ENCODE measurements at places on chromosomes 5 and 9. TPM values are rescaled to one million over a fixed set of nuclear protein-coding genes. Genes with fewer than 3 reads are reported as not detected.

PCDHGA7 gene
- total RNA-seq: not detected

SHOC1 gene
- total RNA-seq: not detected

SMIM33 gene
- 1.5 TPM for total RNA-seq

GPR151 gene
- total RNA-seq: not detected

KIF24 gene
- 5.6 TPM for total RNA-seq

FGFR4 gene
- 0.76 TPM for total RNA-seq

IRX1 gene
- total RNA-seq: not detected

LCNL1 gene
- not detected for total RNA-seq

MLANA gene
- total RNA-seq: not detected

EMB gene
- total RNA-seq: 90.2 TPM

POU5F2 gene
- 0.33 TPM for total RNA-seq

ISL1 gene
- total RNA-seq: not detected

PDE6A gene
- not detected for total RNA-seq

OTULINL gene
- 12.3 TPM for total RNA-seq

C5orf58 gene
- total RNA-seq: not detected

GLRA1 gene
- not detected for total RNA-seq

SLC27A6 gene
- total RNA-seq: not detected

FOXD4L3 gene
- total RNA-seq: not detected

CRHBP gene
- not detected for total RNA-seq

ZFP37 gene
- total RNA-seq: 1.1 TPM

NADK2 gene
- 18.0 TPM for total RNA-seq

TOMM5 gene
- total RNA-seq: 147 TPM

SPOUT1 gene
- 89.2 TPM for total RNA-seq

PCDH1 gene
- not detected for total RNA-seq

DOCK2 gene
- total RNA-seq: 205 TPM

MSX2 gene
- not detected for total RNA-seq

PDLIM4 gene
- not detected for total RNA-seq

SLC36A2 gene
- total RNA-seq: not detected

SPATA31D4 gene
- total RNA-seq: not detected

C5 gene
- 2.7 TPM for total RNA-seq

IL4 gene
- total RNA-seq: 6.4 TPM

FBXL7 gene
- not detected for total RNA-seq

MYMK gene
- not detected for total RNA-seq

NTNG2 gene
- total RNA-seq: 1.4 TPM

FUT7 gene
- total RNA-seq: 1.3 TPM

LRRC8A gene
- 18.7 TPM for total RNA-seq

TMEM203 gene
- 30.0 TPM for total RNA-seq

SEMA5A gene
- total RNA-seq: 0.52 TPM

HMCN2 gene
- total RNA-seq: not detected

ANKRD33B gene
- 10.0 TPM for total RNA-seq

PCDHGA2 gene
- not detected for total RNA-seq

FOXD4L5 gene
- total RNA-seq: not detected

MTMR12 gene
- total RNA-seq: 22.4 TPM

IFNK gene
- total RNA-seq: not detected

CDX1 gene
- total RNA-seq: not detected

MVB12B gene
- total RNA-seq: 1.4 TPM

LMNB1 gene
- 212 TPM for total RNA-seq

LCP2 gene
- 213 TPM for total RNA-seq

Data from activated CD4-positive, alpha-beta memory T cell treated with anti-CD3 and anti-CD28 coated beads for 36 hours (primary cell).